ENCODE measurements at places on chromosomes 4 and X.

GRCh38 chrX:126551725-126552312 is 795 bp downstream of the DCAF12L1 start:
- no peaks in the 10 kb centered on the region for H3K36me3 ChIP-seq
- no peaks in the 10 kb centered on the region for H3K4me1 ChIP-seq
- no peaks in the 10 kb centered on the region for H3K27me3 ChIP-seq
- H3K4me3 ChIP-seq: no peak overlapping the region
- no peak overlapping the region for H3K27ac ChIP-seq
- no peak for DNase-seq

DNA sequence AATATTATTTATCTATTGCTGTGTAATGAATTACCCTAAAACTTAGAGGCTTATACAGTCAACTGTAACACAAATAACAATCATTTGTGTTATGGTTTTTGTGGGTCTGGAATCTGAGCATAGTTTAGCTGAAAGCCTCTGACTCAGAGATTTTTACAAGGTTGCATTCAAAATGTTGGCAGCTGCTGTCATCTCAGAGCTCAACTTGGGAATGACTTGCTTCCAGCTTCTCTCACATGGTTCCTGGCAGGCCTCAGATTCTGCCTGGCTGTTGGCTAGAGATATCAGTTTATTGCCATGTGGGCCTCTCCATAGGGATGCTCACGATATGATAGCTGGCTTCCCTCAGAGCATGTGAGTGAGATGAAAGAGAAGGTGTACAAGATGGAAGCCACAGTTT is 70.2 kb upstream of the BRWD3 start:
- DNase-seq: no peak
- H3K36me3 ChIP-seq: no peaks in the 10 kb centered on the region

DNA sequence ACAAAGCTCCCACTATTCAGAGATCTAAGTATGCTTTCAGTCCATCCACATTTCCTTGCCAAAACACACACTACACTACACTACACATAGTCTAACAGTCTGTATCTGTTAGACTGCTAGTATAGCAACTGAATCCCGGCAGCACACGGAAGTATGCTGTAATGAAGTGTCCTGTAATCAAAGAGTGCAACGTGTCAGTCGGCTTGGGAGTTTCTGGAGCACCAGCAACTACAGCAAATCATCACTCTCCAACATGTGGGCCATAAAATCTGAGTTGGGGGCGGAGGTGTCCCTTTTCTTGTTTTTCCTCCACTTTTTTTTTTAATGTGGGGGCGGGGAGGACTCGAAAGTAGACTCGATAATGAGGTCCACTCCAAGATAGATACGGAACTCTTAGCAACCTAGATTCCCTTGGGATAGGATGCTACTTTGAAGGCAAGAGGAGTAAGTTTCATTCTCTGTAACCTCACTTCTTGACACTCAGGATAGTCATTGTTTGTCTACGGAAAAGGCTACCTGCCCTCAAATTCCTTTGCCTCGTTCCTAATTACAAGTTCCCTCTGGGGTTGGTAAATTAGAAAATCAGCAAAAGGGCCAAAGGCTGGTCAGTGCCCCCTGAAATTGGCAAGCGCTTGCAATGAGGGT is 722 bp downstream of the SLC10A7 start:
- H3K4me1 ChIP-seq: peaks cover 19% of the 10 kb centered on the region
- no peak overlapping the region for H3K4me3 ChIP-seq
- no peak for DNase-seq
- no peaks in the 10 kb centered on the region for H3K27me3 ChIP-seq
- H3K27ac ChIP-seq: no peak overlapping the region
- no peaks in the 10 kb centered on the region for H3K36me3 ChIP-seq

GRCh38 chrX:73562458-73562857 is 539 bp upstream of the CHIC1 start:
- H3K4me1 ChIP-seq: peaks cover 14% of the 10 kb centered on the region
- H3K27me3 ChIP-seq: no peaks in the 10 kb centered on the region
- H3K4me3 ChIP-seq: peak overlapping the region; percentile 92
- H3K27ac ChIP-seq: peak overlapping the region; percentile 98
- no peak for DNase-seq
- H3K36me3 ChIP-seq: peaks cover 3% of the 10 kb centered on the region

DNA sequence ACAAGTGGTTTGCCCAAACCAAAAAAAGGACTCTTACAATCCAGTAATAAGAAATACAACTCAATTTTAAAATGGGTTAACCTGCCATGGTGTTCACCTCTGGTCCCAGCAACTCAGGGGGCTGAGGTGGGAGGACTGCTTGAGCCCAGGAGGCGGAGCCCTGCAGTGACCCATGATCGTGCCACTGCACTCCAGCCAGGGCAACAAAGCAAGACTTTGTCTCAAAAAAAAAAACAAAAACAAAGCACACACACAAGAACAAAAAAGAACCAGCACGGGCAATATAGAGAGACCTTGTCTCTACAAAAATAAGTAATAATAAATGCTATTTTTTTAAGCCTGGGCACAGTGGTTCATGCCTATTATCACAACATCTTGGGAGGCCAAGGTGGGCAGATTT is 28.7 kb downstream of the ARAP2 start:
- no peak overlapping the region for H3K27ac ChIP-seq
- H3K27me3 ChIP-seq: no peaks in the 10 kb centered on the region
- H3K4me1 ChIP-seq: peaks cover 25% of the 10 kb centered on the region
- no peak for DNase-seq
- no peak overlapping the region for H3K4me3 ChIP-seq

DNA sequence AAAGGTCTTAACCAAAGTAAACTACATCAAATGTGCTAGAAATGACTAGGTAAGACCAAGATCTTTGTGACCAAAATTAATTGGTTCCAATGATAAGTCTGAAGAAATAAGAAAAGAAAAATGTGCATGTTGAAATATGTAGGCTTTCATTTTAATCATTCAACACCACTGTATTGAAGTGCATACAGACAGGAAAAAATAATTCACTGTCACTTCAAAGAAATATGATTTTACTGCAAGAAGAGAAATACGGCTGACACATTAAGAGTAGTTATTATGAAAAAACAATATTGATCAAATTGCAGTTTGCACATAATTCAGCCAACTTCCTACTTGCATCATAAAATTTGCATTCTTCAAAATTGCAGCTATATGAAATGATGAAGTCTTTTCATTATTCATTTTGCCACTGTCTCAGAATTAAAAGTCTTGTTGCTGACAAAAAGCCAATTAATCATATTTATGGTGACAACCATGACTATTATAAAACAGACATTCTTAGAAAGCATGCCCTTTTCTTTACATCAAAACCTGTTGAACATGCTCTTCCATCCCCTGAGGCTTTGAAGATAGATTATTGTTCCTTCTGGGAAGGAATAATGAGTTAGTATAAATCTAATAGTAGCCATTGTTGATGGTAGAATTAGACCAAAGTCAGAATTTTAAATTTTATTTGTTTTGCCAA is 405.9 kb upstream of the MAD2L1 start:
- H3K4me1 ChIP-seq: no peaks in the 10 kb centered on the region
- H3K4me3 ChIP-seq: no peak overlapping the region
- H3K27me3 ChIP-seq: no peaks in the 10 kb centered on the region
- no peak overlapping the region for H3K27ac ChIP-seq

DNA sequence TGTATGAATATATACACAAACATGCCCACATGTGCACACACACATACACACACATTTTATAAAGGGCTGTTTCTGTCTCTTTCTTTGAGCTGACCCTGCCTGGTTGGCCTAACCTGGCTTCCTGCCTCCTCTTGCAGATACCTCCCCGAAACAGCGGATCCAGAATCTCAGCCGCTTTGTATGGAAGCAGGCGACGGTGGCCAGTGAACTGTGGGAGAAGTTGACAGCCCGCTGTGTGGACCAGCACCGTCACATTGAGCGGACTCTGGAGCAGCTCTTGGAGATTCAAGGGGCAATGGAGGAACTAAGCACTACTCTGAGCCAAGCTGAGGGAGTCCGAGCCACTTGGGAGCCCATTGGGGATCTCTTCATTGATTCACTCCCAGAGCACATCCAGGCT is 21.9 kb downstream of the DRP2 start:
- no peaks in the 10 kb centered on the region for H3K36me3 ChIP-seq
- no peak overlapping the region for H3K27ac ChIP-seq
- no peak overlapping the region for H3K4me3 ChIP-seq
- H3K27me3 ChIP-seq: no peaks in the 10 kb centered on the region
- DNase-seq: no peak

DNA sequence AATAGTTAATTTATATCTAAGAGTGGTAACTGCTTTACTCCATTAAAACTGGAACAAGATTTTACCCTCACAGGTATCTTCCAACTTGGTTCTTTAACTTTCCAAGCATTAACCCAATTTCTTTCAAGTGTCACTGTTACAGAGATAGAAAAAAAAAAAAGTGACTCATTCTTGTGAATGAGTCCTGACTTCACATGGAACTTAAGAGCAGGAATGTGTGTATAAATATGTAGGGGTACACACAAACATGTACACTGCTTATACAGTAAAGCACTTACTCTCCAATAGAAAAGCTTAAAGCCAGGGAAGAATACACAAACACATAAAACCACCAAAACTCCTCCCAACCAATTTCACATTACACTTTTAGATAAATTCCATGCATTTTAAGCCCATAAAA is 38.8 kb downstream of the TAPT1 start:
- no peaks in the 10 kb centered on the region for H3K27me3 ChIP-seq
- peaks cover 3% of the 10 kb centered on the region for H3K4me1 ChIP-seq
- no peak overlapping the region for H3K27ac ChIP-seq
- H3K4me3 ChIP-seq: no peak overlapping the region
- H3K36me3 ChIP-seq: peaks cover 18% of the 10 kb centered on the region

- H3K27ac ChIP-seq: no peak overlapping the region
- no peaks in the 10 kb centered on the region for H3K4me1 ChIP-seq
- H3K27me3 ChIP-seq: no peaks in the 10 kb centered on the region
- no peak for DNase-seq
These were observed 43.9 kb downstream of the LUZP4 start for GRCh38 chrX:115333446-115333845.

- H3K27ac ChIP-seq: no peak overlapping the region
- H3K27me3 ChIP-seq: peaks cover 1% of the 10 kb centered on the region
- no peaks in the 10 kb centered on the region for H3K36me3 ChIP-seq
- H3K4me3 ChIP-seq: no peak overlapping the region
- no peaks in the 10 kb centered on the region for H3K4me1 ChIP-seq
These were observed 9.5 kb downstream of the GABRB1 start for GRCh38 chr4:47040828-47041227.

GRCh38 chr4:159048166-159048886 is 54.6 kb upstream of the RAPGEF2 start:
- no peak overlapping the region for H3K27ac ChIP-seq
- DNase-seq: no peak
